ENCODE measurements at places on chromosomes 6 and 20.

GRCh38 chr6:68226460-68226859, 408.6 kb upstream of the ADGRB3 start:
- DNase-seq = no peak

- no peak for DNase-seq
Observed at GRCh38 chr6:129853996-129854711, 7.0 kb downstream of the TMEM244 start.

DNA sequence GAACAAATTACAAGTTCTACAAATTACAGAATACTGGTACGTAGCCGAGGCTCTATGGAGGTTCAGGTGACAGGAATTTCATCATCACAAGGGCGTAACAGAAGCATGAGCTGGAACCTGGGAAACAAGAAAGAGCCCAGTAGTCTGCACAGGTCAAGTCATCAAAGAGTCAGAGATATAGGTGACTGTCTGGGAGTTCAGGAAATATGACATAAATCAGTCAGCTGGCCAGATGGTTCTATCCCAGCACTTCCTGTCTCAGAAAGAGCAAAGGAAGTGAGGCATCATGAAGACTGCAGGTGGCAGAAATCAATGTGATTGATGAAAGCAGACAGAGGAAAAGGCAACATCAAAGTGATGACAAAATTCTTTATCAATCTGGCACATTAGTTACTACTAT, 23.3 kb downstream of the MYCT1 start:
- no peak for DNase-seq

DNA sequence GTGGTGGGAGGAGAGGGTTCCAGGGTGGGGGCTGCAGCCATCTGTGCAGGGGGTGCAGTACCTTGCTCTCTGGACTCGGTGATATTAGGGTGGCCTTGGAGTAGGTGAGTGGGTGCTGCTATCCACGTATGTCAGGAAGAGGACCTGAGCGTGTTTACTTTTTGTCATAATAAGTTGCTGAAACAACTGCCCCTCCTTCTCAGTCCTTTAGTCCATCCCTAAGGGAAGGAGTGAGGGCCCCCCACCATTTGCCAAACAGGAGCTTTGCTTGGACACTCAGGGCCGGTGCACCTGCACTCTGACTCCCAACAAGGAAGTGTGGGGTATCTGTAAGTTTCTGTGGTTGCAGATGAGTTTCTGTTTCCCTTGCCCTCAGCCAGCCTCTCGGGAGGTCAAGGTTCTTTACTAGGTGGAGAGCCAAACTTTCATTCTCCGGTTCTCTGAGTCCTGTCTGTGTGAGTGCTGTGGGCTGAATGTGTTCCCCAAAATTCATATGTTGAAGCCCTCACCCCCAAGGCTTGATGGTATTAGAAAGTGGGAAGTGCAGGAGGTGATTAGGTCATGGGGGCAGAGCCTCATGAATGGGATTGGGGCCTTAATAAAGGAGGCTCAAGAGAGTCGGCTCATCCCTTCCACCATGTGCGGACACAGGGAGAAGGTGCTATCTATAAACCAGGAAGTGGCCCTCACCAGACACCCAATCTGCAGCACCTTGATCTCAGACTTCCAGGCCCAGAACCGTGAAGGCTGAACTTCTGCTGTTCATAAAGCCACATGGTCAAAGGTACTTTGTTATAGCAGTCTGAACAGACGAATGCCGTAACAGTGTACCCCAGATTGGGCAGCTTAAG, 19.6 kb upstream of the CCR6 start:
- DNase-seq = no peak

- no peak for DNase-seq
Observed at GRCh38 chr20:63016514-63017075, 9.8 kb upstream of the BHLHE23 start.

All from NCI-H1436 (cell line).